ENCODE measurements at places on chromosomes 4 and X. TPM values are rescaled to one million over a fixed set of nuclear protein-coding genes. Genes with fewer than 3 reads are reported as not detected.

Gene PRSS48
- not detected for total RNA-seq

Gene KLHL13
- 0.43 TPM for total RNA-seq

Gene PTPN13
- 42.7 TPM for total RNA-seq

Gene XAGE3
- total RNA-seq, result not detected

Gene BST1
- 32.6 TPM for total RNA-seq

Gene SATL1
- total RNA-seq, result not detected

Gene MAGEA3
- total RNA-seq, result not detected

Gene YTHDC1
- total RNA-seq, result 41.4 TPM

Gene CCKAR
- total RNA-seq, result not detected

Gene GPR173
- total RNA-seq, result 2.7 TPM

Gene PNMA5
- not detected for total RNA-seq

Gene GPR119
- not detected for total RNA-seq

Gene GPRIN3
- total RNA-seq, result not detected

Gene FRAS1
- total RNA-seq, result 20.0 TPM

Gene PIR
- 0.76 TPM for total RNA-seq

Gene USP17L27
- not detected for total RNA-seq

Gene AFF2
- 1.1 TPM for total RNA-seq
